ENCODE measurements at places on chromosomes 6 and 20.

DNA sequence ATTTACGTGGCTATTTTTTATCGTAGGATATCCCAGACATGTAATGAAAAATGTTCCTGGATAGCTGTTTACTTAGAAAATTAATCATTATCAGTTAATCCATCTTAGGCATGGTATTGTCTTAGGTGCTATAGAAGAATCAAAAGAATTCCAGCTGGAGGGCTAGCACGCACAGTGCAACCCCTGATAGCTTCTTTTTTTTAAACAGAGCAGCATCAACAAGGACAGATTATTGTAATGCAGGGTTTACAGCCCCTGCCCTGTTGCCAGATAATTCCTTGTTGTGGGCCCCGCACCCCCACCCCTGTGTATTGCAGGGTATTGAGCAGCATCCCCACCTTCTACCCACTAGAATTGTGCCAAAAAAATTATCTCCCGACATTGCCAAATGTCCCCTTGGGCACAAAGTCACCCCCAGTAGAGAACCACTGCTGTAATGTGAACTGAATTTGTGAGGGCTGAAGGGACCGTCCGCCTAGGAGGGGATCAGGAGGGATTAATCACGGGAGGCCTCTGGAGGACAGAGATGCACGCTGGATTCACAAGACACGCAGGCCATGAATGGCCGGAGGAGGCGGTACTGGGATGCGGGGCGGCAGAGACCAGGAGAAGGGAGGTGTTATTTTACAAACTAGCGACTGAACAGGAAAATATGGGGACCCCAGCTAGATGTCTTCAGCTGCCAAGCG is 174.6 kb downstream of the ZDHHC14 start:
- no peak for DNase-seq
- no peaks in the 10 kb centered on the region for H3K36me3 ChIP-seq
- H3K4me3 ChIP-seq: no peak overlapping the region
- H3K4me1 ChIP-seq: no peaks in the 10 kb centered on the region

GRCh38 chr6:125498606-125499005 is 196.8 kb upstream of the HDDC2 start:
- H3K27me3 ChIP-seq: no peaks in the 10 kb centered on the region
- H3K27ac ChIP-seq: no peak overlapping the region
- H3K4me3 ChIP-seq: no peak overlapping the region
- no peaks in the 10 kb centered on the region for H3K4me1 ChIP-seq

DNA sequence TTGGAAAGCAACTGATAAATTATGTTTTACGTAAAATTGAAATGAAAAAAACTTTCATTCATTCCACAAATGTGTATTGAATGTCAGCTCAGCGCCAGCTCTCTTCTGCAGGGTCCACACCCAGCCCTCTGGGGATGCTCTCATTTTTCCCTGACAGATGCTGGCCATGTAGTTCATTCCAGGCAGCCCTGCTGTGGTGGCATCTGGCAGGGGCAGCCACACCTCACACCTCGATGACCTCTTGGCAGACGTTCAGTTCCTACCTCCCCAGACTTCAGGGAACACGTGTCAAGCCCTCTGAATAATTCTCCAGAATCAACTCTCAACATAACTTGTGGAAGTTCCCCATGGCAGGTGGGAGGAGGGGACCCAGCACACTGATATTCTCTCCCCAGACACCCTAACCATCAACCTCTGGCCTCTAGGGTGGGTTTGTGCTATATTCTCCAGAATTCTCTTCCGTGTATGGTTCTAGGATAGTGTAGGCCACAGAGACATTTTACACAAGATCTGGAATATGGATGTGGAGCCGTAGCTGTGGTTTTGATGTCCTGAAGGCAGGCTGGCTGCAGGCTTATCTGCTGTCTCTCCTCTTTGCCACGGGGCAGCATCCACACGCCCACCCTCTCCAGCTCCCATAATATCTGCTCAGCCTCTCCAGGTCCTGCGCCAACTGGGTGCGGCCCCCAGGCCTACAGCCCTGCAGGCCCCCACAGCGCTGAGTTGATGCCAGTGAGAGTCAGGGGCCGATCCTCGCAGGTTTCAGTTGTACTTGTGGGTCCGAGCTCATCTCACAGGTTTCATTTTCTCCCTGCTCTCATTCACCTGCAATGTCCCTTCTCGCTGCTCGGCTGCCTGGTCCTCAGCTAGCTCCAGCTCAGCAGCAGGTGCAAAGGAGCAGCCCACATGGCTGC is 175.8 kb upstream of the ARID1B start:
- H3K27me3 ChIP-seq: no peaks in the 10 kb centered on the region
- H3K27ac ChIP-seq: peak overlapping the region; percentile 71
- no peaks in the 10 kb centered on the region for H3K36me3 ChIP-seq
- H3K4me3 ChIP-seq: no peak overlapping the region

GRCh38 chr6:127938701-127939100 is 37.8 kb upstream of the THEMIS start:
- no peaks in the 10 kb centered on the region for H3K4me1 ChIP-seq
- no peaks in the 10 kb centered on the region for H3K36me3 ChIP-seq
- no peak overlapping the region for H3K4me3 ChIP-seq
- no peaks in the 10 kb centered on the region for H3K27me3 ChIP-seq
- no peak overlapping the region for H3K27ac ChIP-seq

GRCh38 chr6:34055223-34055933 is 90.5 kb downstream of the GRM4 start:
- H3K36me3 ChIP-seq: no peaks in the 10 kb centered on the region
- no peak overlapping the region for H3K4me3 ChIP-seq
- H3K4me1 ChIP-seq: peaks cover 9% of the 10 kb centered on the region
- peaks cover 99% of the 10 kb centered on the region for H3K27me3 ChIP-seq

GRCh38 chr6:34155471-34156300 is 9.8 kb upstream of the GRM4 start:
- DNase-seq: no peak
- H3K4me1 ChIP-seq: peaks cover 7% of the 10 kb centered on the region
- H3K27ac ChIP-seq: no peak overlapping the region

DNA sequence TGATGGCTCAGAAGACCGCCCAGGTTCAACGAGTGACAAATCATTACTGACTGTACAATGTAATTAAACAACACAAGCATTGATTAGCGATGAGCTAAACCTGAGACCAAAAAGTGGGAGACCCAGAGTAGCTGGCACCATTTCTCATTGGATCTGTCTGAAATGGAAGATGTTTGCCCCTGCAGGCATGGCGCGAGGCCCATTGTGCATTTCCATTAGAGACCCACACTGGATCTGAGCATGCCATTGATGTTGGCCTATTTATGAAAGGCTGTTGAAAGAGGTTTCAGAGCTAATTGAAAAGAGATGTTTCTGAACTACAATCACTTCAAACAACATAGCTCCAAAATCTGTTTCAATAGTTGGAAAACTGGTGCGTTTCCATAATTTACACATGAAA is 196.7 kb downstream of the TFAP2B start:
- DNase-seq: no peak
- H3K36me3 ChIP-seq: no peaks in the 10 kb centered on the region
- no peak overlapping the region for H3K4me3 ChIP-seq
- no peak overlapping the region for H3K27ac ChIP-seq
- H3K4me1 ChIP-seq: no peaks in the 10 kb centered on the region

GRCh38 chr6:75280131-75280855 is 4.3 kb downstream of the TMEM30A start:
- H3K27me3 ChIP-seq: no peaks in the 10 kb centered on the region
- H3K36me3 ChIP-seq: no peaks in the 10 kb centered on the region
- no peak overlapping the region for H3K27ac ChIP-seq
- no peak overlapping the region for H3K4me3 ChIP-seq

DNA sequence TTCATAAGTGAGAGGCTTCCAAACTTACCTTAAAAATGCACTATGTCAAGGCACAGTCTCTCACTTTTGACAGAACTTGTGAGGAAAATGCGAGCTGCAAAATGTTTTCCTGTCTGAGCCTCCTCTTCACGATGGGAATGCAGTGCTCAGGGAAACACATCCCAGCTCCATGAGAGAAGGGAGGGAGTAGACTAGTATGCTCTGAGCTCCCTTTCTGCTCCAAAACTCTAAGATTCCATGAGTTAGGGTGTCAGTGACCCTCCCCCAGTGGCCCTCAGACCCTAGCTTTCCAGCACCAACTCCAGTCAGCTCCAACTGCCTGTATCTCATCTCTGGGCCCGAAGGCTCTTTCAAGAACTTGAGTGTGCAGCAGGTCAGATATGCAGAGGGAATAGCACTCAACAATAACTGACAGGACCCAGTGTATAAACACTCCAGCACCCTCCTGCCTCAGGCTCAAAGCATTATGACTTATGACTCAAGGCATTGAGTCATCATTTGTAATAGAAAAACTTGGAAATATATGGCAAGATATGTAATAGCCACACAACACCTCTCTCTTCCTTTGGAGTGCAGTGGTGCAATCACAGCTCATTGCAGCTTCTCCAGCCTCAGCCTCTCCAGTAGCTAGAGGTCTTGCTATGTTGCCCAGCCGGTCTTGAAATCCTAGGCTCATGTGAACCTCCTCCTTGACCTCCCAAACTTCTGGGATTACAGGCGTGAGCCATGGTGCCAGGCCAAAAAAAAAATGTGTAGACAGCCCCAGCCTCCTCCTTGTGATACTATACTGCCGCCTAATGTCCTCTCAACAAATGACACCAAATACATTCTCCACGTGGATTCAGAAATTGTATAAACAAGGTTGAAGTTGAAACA is 16.7 kb upstream of the ENTPD6 start:
- H3K4me1 ChIP-seq: peaks cover 6% of the 10 kb centered on the region
- H3K27me3 ChIP-seq: no peaks in the 10 kb centered on the region
- H3K4me3 ChIP-seq: no peak overlapping the region
- H3K36me3 ChIP-seq: no peaks in the 10 kb centered on the region
- no peak overlapping the region for H3K27ac ChIP-seq

- no peaks in the 10 kb centered on the region for H3K36me3 ChIP-seq
- no peak overlapping the region for H3K27ac ChIP-seq
- H3K4me1 ChIP-seq: peaks cover 6% of the 10 kb centered on the region
Measured at GRCh38 chr6:14533446-14533845, 415.9 kb downstream of the CD83 start.

- no peaks in the 10 kb centered on the region for H3K27me3 ChIP-seq
- no peaks in the 10 kb centered on the region for H3K36me3 ChIP-seq
- H3K27ac ChIP-seq: no peak overlapping the region
- no peak for DNase-seq
Measured at GRCh38 chr6:4603856-4604369, 172.3 kb upstream of the CDYL start.

DNA sequence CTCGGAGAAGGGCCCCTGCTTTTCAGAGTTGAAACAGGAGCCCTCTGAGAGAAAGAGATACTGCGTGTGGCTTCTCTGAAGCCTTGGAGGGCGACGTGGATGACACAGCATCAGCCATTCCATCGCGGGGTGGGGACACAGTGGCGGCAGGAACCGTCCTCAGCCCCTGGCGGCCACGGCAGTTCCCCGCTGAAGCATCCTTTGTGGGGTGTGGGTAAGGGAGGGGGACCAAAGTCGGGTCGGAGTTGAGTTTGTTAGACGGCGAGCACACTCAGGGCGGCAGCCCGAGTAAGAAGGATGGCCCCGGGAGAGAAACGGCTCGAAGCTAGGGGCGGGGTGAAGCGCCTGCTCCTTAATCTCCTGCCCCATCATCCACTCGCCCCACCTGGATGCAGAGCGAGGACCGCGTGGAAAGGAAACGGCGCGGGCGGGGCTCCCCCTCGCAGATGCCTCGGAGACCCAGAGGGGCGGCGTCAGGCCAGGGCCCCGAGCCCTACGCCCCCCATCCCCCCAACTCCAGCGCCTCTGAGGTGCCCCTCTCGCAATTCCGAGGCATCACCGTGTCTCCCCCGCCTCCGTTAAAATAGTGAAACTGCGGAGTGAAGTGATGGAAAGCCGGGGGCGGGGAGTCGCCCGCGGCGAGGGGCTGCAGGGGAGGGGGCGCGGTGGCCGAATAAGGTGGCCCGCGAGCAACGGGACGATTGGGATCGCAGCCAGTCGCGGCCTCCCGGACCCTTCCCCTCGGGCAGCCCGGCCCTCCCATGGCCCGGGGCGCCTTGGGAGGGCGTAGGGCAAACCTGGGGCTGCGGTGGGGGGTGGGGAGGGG is 796 bp upstream of the RREB1 start:
- H3K4me3 ChIP-seq: peak overlapping the region; percentile 93
- H3K27me3 ChIP-seq: no peaks in the 10 kb centered on the region
- peak overlapping the region; percentile 97 for H3K27ac ChIP-seq
- H3K36me3 ChIP-seq: no peaks in the 10 kb centered on the region

GRCh38 chr20:37886851-37887297 is 16.1 kb upstream of the VSTM2L start:
- DNase-seq: peak; percentile 79
- H3K4me3 ChIP-seq: no peak overlapping the region
- peak overlapping the region; percentile 23 for H3K27ac ChIP-seq
- no peaks in the 10 kb centered on the region for H3K36me3 ChIP-seq
- peaks cover 35% of the 10 kb centered on the region for H3K4me1 ChIP-seq

- no peaks in the 10 kb centered on the region for H3K27me3 ChIP-seq
- peaks cover 19% of the 10 kb centered on the region for H3K4me1 ChIP-seq
- H3K36me3 ChIP-seq: no peaks in the 10 kb centered on the region
- no peak for DNase-seq
- no peak overlapping the region for H3K4me3 ChIP-seq
Measured at GRCh38 chr20:51756653-51757052, 11.5 kb downstream of the ATP9A start.

Measured in left ventricle myocardium inferior (tissue), 1 donor.